ENCODE measurements at places on chromosomes 13 and 19.

- no peak for DNase-seq
These were observed 9.0 kb downstream of the SIGLEC11 start for GRCh38 chr19:49951806-49952478.

- no peak for DNase-seq
These were observed 2.7 kb upstream of the TFDP1 start for GRCh38 chr13:113581871-113582270.

DNA sequence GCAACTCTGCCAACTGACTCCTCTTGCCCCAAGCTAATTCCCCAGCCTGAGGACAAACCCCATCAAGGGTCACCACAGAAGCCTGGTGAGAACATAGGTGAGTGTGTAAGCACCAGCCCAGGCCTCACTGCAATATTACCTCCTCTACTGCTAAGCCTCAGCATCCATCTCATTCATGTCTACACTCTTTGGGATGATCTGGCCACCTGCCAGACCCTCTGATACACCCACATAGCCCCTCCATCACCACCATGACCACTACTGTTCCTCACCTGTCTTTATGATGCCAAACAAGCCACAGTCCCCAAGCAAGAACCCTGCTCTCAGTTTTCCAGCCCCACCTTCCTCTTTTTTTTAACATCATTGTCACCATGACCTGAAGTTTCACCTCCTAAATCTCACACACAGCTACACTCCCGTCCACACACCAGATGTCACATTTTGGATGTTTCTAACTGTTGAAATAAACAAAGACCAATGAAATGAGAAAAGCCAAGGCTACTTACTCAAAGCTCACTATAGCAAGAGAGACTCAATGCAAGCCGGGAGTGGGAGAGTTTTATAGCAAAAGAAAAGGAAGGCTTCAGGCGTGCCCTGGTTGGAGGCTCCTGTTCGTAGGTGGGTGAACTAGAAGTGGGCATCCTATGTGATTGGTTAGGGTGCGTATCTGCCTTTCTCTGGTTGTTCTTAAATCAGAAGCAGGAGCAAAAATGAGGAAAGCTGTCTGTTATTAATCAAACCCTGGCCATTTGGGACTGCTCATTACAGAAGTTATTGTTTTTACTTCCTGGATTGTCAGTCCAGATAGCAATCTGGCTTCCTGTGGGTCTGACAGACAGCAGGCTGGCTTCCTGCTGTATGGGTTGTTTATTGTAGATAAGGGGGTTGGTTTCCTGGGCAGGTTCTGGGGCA, 2.0 kb downstream of the ZNF792 start:
- peak; percentile 64 for DNase-seq

GRCh38 chr19:50515168-50515561, 1.5 kb upstream of the ASPDH start:
- DNase-seq = no peak

- no peak for DNase-seq
These were observed 6.0 kb downstream of the FAM187B start for GRCh38 chr19:35222373-35223015.

DNA sequence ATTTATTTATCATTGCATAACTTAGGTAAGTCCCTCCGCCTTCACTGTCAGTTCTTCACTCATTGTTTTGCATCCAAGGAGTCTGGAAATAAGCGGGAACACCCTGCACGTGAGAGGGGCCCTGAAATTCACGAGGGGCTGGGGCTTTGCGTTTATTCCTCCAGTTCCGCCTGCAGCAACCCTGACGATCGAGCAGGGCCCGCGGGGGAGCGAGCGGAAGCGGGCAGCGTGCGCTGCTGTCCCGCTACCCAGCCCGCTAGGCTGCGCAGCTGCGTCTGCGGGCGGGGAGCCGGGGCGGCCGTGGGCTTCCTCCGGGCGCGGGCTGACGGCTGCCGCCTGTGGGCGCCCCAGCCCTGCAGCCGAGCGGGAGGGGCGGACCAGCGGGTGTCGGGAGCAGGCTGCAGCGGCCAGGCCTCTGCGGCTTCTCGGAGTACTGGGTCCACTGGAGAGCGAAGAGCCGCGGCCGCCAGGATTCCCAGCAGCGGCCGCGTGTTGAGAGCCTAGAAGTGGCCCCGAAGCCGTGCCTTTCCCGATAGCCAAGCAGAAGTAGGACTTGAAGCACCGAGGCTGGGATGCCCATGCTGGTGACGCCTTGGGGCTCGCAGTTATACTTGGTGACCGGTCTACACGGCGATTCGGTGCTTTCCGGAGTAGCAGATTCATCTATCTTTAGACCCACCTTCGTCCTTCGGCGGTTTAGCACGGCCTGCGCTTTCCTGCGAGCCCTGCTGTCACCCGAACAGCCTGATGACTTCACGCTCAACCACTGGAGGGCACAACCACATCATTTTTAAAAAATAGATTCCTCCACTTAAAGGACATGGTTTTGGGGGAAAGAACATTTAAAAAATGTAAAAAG, 32.9 kb upstream of the SACS start:
- DNase-seq = peak; percentile 71

- no peak for DNase-seq
These were observed 50.6 kb downstream of the HSPH1 start for GRCh38 chr13:31111136-31111535.

- no peak for DNase-seq
These were observed 48.2 kb downstream of the ABCC4 start for GRCh38 chr13:95253033-95253432.

DNA sequence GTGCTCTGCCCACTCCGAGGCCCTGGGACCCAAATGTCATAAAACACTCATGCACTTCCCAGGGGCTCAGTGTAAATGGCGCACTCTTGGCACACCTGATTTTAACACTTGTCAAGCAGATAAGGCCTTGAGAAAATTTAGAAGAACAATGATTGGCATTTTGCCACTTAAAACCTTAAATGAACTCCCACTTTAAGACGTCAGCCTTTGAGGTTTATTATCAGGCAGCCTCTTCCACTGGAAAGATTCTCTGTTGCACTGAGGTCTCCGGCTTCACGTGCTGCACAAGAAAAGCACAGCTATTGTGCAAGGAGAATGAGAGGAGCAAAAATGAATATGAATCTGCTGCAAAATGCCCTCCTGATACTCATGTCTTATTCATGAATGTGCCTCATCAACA, 38.5 kb upstream of the ATP11A start:
- DNase-seq = no peak

DNA sequence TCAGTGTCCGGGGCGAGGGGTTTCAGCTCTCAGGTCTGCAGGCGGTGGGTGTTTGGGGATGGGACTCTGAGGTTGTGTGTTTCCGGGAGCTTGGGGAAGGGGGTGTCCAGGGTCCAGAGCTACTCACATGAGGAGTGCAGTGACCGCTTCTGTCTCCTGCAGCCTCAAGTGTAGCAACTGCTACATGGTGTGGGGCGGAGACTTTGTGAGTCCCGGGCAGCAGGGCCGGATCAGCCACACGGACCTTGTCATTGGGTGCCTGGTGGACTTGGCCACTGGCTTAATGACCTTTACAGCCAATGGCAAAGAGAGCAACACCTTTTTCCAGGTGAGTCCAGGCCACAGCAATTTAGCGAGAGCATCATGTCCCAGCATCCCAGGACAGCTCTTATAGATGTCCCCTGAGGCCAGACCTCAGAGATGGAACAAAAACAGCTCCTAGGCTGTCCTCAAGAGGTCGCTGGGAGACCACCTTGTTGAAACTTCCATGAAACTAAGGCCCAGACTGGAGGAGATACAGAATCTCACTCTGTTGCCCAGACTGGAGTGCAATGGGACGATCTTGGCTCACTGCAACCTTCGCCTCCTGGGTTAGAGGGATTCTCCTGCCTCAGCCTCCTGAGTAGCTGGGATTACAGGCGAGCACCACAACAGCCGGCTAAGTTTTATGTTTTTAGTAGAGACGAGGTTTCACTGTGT, 44.9 kb downstream of the RYR1 start:
- peak; percentile 15 for DNase-seq

DNA sequence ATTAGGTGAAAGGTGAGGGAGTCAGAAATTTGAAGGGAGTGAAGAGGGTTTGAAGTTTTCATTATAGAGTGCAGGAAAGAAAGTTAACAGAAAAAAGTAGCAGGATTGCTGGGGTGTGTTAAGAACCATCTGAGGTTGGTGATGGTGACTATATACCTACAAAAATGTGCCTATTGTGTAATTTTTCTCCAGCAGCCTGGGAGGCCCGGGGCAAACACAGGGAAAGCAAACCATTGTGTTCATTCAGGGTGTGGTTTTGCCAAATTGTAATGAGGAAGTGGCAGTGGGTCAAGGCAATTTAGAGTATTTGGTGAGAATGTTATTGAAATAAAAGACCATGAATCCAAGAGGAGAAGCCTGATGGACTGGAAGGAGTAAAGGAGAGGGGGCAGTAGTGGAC, 8.2 kb upstream of the SUCLA2 start:
- DNase-seq = no peak

- DNase-seq = no peak
These were observed 176.0 kb upstream of the TSC22D1 start for GRCh38 chr13:44752164-44752563.

DNA sequence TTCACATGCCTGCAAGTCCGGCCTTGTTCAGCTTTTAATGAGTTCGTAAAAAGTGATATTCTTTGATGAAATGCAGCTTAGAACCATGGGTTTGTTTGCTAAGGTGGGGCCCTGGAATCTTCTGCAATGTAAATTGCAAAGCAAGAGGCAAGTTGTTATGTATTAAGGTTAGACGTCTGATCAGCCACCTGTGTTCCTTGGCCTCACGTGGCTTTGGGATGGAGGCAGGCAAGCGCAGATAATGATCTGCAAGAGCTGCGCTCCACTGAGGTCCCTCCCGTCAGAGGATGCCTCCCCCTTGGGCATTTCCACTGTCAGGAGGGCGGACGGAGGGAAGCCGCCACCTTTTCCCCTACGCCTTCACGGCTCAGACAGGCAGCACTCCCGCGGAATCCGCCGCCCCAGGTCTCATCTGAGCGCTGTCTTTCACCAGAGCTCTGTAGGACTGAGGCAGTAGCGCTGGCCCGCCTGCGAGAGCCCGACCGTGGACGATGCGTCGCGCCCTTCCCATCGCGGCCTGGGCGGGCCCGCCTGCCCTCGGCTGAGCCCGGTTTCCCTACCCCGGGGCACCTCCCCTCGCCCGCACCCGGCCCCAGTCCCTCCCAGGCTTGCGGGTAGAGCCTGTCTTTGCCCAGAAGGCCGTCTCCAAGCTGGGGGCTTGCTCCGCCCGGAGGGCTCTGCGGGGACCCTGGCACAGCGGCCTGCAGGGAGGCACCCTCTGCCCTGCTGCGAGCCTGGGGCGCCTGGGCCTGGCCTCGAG, 110.9 kb downstream of the CRYL1 start:
- DNase-seq = no peak

- DNase-seq = no peak
These were observed 59.2 kb upstream of the MEDAG start for GRCh38 chr13:30846866-30847265.

DNA sequence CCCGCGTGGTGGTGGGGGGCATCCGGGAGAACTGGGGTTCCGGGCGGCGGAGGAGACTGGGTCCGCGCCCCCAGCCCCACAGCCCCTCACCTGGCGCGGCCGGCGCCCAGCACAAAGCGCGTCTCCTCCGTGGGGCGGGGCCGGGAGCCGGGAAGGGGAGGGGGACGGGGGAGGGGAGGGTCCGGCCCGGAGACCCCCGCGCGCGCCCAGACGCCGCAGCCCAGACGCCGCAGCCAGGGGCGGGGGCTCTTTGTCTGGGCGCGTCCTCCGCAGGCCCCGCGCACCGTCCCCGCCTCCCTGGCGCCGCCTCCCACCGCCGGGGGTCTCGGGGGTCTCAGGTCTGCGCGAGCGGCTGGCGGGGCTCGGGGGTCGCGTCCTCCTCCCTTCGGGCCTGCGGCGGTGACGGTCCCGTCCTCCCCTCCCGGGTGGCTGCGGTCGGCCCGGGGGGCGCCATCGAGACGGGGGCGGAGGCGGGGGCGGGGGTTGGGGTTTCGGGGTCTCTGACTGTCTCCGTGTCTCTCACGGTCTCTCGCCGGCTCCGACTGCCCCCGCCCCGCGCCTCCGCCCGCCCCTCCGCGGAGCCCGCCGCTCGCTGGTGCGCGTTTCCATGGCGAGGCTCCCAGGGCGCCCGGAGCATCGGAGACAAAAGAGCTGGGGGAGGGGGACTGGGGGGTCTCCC, at the start of gene PLPPR3:
Gene PLPPR3 (minus strand): TSS at position 131 of the 679 bp plus-strand sequence. CDS start 396 bp downstream, outside the sequence.
- no peak for DNase-seq

- no peak for DNase-seq
These were observed 325.4 kb upstream of the TSHZ3 start for GRCh38 chr19:31674503-31675192.

- DNase-seq = peak; percentile 22
These were observed at the start of gene SPRY2 for GRCh38 chr13:80341101-80341755. SPRY2 (minus strand) TSS chr13:80341126; CDS start chr13:80337705, 3,421 bp downstream.

GRCh38 chr19:19866611-19867248, 1.0 kb downstream of the ZNF253 start:
- DNase-seq = peak; percentile 74

GRCh38 chr19:14414926-14415690, 4.0 kb downstream of the DDX39A start:
- DNase-seq = peak; percentile 57

GRCh38 chr13:107324416-107325204, 756.7 kb upstream of the ARGLU1 start:
- no peak for DNase-seq

- DNase-seq = no peak
These were observed 4.4 kb downstream of the LILRB4 start for GRCh38 chr19:54667217-54667616.

GRCh38 chr13:31807090-31807541, 67.8 kb downstream of the RXFP2 start:
- DNase-seq = peak; percentile 68

- DNase-seq = no peak
These were observed 14.5 kb upstream of the ATP11A start for GRCh38 chr13:112675366-112675756.

DNA sequence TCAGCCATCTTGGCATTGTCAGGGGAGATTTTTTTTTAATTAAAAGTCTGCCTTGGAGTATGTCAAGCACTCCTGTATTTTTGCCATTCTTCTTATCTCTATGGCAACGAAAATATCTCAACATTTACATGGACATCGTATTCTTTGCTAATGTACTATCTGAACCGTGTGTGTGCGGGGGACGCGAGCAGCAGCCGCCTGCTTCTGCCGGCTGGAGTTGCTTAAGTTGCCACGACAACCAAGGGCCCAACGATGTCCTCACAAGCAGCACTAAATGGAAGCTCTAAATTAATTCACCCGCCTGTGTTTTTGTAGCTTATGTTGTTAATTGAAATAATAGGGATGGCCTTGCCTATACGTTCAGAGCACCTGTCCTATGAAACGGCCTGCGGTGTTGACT, 309.5 kb downstream of the TEX29 start:
- DNase-seq = no peak

Measured in CD4-positive, alpha-beta T cell treated with Interleukin-10 for 1 hour (primary cell).